Activated CD4-positive, alpha-beta T cell treated with anti-CD3 and anti-CD28 coated beads for 36 hours (primary cell): ENCODE measurements at places on chromosomes 4 and X.

DNA sequence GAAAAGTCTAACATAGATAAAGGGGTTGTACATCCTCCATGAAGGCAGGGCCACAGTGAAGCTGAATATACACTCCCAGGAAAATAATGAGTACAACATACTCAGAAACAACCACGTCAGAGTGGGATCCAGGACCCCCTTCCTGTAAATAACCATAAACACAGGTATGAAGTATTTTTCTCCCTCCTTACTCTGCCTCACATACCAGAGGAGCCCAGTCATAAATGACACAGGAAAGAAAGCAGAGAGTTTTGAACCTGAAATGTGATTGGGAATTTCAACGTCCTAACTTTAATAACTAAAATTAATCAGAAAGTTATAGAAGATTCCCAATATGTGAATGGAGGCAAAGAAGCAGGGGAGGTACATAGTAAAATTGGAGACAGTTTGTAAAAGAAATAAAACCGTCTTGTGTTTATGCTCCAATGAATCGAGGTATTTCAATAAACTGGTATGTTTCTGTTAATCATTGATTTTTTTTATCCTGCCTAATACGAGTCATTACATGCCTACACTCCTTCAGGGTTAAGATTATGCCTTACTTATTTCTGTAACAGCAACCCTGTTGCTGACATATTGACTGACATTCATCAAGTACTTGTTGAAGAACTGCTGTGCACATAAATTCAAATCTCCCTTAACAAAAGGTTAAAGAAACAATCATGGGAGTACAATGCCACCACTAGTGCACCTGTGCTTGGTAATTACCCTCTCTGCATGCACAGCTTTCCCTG is 431.3 kb downstream of the KCNIP4 start:
- DNase-seq = no peak

GRCh38 chrX:154074199-154074598 is 23.3 kb downstream of the MECP2 start:
- DNase-seq = no peak

GRCh38 chrX:129576539-129576938 is 36.5 kb downstream of the OCRL start:
- DNase-seq = no peak

DNA sequence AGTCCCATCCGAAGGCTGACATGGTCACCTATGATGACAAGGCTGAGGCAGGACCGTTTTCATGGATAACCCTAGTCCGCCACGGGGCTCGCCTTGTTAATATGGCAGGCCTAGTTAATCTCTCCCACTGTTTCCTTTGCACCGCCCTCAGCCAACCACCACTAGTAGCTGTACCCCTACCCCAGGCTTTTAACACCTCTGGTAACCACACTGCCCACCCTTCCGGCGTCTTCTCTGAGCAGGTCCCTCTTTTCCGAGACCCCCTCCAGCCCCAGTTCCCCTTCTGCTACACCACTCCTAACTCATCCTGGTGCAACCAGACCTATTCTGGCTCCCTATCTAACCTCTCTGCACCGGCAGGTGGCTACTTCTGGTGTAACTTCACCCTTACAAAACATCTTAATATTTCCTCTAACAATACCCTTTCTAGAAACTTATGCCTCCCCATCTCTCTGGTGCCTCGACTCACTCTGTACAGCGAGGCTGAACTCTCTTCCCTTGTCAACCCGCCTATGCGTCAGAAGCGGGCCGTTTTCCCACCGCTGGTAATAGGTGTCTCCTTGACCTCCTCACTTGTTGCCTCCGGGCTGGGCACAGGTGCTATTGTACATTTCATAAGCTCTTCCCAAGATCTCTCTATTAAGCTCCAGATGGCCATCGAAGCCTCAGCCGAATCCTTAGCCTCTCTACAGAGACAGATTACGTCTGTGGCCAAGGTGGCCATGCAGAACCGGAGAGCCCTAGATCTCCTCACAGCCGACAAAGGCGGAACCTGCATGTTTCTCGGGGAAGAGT is 964.4 kb downstream of the RPA4 start:
- DNase-seq = no peak

GRCh38 chr4:16126714-16127113 is 42.9 kb upstream of the PROM1 start:
- no peak for DNase-seq

GRCh38 chrX:46310815-46311497 is 234.3 kb downstream of the ZNF674 start:
- DNase-seq = no peak

DNA sequence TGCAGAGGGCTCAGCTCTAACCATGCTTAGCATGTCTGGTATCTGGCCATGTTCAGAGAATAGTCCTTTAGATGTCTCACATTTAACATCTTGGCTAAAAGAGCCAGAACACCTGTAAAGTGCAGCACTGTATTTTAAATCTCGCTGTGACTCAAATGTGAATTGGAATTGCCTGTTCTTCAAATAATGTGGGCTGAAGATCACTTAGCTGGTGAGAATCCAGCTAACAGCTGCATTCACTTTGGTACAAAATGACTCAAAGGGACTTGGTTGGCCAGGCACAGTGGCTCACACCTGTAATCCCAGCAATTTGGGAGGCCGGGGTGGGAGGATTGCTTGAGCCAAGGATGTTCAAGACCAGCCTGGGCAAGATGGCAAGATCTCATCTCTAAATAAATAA is 63.5 kb upstream of the PLAC8 start:
- DNase-seq = no peak

GRCh38 chrX:9865804-9866472 is 79.7 kb downstream of the SHROOM2 start:
- DNase-seq = no peak

- DNase-seq = no peak
Measured at GRCh38 chrX:26908218-26908617, 554.9 kb downstream of the PPP4R3C start.

- DNase-seq = no peak
Measured at GRCh38 chr4:88341227-88342192, 37.1 kb upstream of the HERC6 start.

DNA sequence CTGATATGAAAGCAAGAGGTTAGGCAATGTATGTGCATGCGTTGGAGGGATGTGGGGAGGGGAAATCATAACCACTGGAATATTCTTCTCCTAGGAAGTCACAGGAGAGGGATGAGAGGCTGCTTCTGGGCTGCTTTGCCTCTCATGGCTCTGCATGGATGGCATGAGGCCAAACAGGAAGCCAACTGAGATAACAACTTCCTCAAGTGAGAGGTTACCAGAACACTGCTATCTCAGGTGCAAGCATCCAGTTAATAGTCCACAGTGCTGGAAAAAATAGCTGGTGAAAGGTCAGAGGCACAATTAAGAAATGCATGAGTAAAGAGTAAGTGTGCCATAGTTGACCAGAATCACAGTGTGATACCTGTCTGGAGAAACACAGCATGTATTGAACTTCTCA is 113.3 kb downstream of the ELOVL6 start:
- peak; percentile 32 for DNase-seq

GRCh38 chr4:24515698-24516097 is 68.7 kb downstream of the DHX15 start:
- DNase-seq = no peak

- DNase-seq = no peak
Measured at GRCh38 chr4:137387924-137388323, 144.4 kb downstream of the PCDH18 start.

DNA sequence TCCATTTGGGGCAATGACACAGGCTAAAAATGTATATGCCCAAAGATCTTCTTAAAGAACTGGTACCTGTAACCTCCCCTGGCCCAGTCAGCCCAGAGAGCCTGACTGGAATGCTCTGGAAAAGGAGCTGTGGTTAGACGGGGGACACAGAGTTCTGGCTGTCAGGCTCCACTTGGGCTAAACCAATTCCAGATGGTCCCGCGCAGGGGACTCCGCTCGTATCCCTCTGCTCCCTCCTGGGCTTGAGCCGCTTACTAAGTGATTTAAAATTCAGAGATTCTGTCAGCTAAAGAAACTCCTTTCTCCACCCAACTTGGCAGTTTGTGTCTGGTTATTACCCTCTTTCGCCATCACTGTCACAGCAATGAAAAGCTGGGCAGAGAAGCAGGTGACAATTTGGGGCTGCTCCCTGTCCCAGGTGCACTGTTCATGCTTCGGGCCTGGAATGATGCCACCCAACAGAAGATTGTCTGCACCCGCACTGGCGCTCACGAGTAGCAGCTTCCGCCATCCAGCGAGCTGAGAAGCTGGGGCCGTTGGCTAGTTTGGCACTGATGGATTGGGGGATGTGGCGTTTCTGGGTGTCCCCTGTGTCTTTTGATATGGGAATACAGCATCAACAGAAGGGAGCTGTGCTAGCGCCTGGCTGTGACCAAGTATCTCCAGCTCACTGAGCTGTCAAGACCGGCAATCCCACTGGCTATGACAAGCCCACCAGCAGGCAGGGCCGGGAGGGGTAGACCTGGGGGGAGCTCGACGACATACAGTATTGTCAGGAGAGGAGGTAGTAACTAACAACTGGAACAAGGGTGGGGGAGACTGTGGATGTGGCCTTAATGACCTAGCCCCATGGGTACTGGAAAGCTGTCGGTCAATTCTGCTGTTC is 6.7 kb upstream of the IRAK1 start:
- DNase-seq = no peak
